Left hindlimb (tissue), 1 donor: ENCODE measurements at places on chromosomes 5 and 9.

- DNase-seq, result no peak
Observed at GRCh38 chr9:98253565-98253964, 1.9 kb downstream of the TBC1D2 start.

GRCh38 chr9:72718503-72718902 lies 197.1 kb downstream of the TMC1 start:
- no peak for DNase-seq

DNA sequence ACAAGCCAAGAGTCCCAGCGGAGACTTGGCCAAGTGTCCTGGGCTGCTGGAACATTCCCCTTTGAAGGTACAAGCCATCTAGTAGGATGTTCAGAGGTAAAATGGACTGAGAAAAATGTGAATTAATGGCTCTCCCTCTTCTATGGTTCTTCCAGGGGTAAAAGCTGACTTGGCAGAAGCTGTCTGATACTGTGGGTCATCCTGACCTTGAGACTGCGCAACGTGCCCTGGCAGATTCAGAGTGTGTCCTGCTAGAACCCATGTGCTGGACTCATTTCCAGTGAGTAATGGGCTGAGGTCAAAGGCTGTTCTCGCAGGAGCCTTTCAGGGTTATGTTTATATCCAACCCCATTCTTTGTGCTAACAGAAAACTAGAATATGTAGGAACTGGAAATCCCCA lies 423.0 kb upstream of the CD180 start:
- DNase-seq, result no peak

GRCh38 chr9:5468850-5469249 lies 18.5 kb downstream of the CD274 start:
- no peak for DNase-seq

GRCh38 chr5:1447671-1448361 lies 2.6 kb upstream of the SLC6A3 start:
- peak; percentile 11 for DNase-seq

DNA sequence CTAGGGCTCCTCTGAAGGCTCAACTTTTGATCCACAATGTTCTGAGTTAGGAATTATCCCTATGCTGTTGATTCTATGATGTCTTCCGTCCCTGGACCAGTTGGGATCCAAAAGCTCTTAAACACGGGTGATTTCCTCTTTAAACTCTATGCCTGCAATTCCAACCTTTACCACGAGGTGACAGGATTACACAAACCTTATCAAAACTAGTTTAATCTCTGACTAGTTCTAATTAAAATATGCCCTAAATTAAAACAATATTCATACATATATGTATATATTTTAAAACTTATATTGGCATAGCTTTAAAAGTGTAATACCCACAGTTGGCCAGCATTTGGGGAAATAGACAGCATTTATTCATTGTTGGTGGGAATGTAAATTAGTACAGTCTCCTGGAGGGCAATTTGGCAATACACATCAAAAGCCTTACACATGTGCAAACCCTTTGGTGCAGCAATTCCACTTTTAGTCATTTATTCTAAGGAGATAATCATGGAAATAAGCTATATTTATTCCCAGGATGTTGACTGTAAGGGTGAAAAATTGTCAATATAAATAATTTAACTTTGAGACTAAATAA lies 51.6 kb upstream of the PHYKPL start:
- no peak for DNase-seq

DNA sequence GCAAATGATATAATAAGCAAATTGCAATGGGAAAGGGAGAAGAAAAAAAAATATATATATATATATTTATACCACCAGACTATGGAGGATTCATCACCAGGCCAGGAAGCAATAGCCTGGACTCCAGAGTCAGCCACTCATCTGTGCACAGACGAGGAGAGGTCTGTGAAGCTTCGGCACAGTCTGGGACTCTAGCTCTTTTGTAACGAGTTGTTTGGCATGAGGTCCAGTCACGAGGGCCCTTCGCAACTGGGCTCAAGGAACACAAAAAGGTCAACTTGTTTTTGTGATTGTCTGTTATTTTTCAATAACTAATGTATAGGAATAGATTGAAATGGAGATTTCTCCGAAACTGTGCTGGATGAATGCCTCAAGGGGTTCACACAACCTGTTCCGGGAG lies 14.7 kb upstream of the FGF1 start:
- no peak for DNase-seq

DNA sequence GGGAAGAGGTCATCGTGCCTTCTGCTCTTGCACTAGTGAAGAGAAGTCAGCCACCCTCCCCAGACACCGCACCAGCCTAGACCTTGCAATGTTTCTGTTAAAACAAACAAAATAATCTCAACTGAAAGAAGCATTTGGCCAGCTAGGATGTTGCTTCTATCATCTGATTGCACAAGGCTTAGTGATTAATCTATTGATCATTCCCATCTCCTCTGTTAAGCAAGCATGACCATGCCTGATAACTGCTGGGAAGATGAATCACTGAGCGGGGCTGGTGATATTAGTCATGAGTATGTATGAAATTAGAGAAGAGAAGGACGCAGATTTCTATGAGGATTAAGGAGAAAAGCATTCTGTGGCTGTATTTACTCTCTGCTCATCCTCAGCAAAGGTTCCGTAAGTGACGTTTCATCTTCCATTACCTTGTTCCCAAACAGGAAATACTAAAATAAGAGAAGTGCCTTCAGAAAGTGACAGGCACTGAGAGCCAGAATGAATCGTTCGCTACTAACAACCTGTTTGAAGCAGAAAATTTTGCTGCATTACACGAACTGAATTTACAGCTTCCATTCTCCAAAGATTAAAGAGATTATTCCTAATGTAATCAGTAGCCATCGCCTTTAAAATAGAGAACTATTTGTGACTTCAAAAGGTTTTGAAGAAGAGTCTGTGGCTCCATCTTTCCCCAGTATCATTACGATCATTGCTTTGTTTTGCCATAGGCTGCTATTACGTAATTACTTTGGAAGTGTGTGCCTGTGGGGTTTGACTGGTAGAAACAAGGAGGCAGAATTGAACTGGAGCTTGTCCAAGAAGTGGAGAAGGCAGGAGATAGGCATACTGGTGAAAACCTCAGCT lies 219.1 kb downstream of the MED10 start:
- no peak for DNase-seq

- DNase-seq, result no peak
Observed at GRCh38 chr9:114953959-114954358, 23.6 kb upstream of the TNFSF8 start.

DNA sequence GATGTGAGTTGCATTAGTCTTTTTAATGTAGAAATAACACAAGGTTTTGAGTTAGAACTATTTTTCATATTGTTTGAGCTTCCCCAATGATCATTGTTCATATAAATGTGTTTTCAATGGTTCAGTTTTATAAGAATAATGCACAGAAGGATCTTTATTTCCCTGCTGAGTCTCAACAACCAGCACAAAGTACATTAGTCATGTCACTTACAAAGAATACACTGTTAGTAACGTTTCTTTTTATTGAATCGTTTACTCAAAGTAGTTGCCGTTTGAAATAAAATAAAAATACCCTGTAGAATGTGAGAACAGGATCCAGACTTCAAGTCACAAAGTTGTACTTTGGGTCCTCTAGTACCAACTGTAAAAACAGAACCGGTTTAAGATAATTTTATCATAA lies 41.5 kb downstream of the ERCC8 start:
- no peak for DNase-seq

DNA sequence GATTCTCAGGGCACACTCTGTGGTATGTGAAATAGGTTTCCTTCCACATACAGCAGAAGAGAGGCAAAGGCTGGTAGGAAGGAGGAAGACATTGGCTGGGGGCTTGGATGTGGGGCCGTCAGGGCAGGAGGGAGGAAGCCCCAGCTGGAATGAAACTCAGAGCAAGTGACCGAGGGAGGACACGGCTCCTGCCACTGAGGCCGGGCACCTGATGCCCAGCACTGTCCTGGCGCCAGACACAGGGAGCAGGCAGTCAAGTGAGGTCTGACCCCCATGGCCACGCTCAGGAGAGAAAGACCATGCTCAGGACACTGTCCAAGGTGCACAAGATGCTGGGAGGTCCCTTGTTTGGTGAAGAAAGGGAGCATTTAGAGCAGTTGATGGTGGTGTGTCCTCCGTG lies 245.5 kb downstream of the CACNA1B start:
- DNase-seq, result no peak

- DNase-seq, result no peak
Observed at GRCh38 chr9:35792024-35792813, 828 bp downstream of the NPR2 start.

- DNase-seq, result no peak
Observed at GRCh38 chr9:71592400-71592799, 175.9 kb downstream of the CEMIP2 start.

DNA sequence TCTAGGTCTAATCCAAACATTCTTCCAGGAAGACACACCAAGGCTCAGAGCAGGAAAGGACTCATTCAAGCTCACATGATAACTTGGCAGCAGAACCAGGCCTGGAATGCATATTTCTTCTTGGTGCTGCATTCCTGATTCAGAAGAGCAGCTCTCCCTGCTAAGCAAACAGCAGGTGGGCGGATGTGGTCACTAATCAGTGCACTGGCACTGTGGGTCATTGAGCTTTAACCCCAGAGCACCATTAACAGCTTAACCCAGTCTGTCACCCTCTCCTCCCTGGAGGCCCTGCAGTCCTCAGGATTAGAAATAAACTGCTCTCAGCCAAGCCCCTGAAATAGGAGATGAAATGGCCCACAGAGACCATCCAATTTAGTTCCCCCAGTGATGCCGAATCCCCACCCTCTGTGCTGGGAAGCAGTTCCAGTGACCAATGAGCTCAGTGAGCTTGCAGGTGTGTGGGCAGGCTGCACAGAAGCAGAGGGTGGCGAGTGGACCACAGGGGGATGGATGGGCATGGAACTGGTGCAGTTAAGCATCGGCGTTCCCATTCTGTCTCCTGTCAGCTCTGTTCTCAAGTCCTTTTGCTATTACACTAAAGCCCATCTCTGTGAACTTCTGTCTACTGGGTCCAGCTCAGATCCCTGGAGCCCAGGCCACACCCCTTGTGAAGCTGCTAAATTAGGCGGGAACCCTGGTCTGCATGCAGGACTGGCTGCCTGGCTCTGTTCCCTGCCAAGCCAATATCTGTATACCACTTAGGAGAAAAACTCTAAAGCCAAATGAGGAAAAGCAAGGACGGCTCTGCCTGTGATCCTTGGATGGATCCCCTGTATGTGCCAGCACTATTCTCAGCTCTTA lies 16.6 kb upstream of the MEGF9 start:
- DNase-seq, result no peak

GRCh38 chr5:44275908-44276307 lies 113.3 kb downstream of the FGF10 start:
- DNase-seq, result no peak

DNA sequence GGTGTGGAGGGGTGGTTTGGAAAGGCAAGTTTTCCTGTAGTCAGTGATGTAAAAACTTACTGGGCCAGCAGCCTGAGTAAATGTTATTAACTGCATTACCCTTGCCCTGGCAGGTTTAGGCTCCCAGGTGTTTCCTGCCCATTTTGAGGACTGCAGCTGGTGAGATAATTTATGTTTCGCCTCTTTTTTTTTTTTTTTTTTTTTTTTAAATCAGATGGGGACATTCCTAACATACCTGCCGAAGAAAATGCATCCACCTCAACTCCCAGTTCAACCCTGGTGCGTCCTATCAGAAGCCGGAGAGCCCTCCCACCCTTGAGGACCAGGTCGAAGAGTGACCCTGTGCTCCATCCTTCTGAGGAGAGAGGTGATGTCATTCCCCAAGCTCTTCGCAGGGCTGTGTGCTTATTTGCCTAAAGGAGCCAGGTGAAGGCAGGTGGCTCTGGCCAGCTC lies 60.6 kb downstream of the ENTREP1 start:
- no peak for DNase-seq

DNA sequence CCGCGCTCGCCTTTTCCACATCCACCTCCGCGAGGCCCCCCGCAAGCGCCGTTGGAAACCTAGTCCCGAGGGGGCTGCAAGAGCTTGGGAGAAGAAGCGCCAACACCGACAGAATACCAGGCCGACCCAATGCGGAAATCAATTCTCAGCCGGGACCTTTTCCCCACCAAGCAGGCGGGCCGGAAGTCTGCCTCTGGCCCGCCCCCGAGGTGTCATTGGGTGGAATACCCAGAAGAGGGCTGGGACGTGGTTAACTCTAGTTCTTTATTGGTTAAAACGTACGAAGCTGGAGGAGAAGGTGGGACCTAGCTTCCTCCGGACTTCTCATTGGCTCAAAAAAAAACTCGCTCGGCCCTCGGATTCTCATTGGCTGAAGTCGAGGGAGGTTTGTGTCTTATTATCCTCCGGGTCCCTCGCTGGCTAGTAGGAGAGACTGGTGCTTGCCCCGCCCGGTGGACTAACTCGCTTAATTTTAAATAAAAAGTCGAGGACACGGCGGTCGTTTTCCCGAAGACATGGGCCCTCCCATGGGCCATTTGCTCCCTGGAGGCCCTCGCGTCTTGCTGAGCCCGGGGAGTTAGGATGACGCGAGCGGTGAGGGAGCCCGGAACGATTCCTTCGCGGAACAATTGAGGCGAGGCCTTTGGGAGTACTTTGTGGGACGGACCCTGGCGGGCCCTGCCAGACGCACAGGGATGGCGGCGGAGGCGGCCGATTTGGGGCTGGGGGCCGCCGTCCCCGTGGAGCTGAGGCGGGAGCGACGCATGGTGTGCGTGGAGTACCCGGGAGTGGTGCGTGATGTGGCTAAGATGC lies at the start of gene GTF3C5:
GTF3C5 (plus strand) TSS at position 681 of the 813 bp plus-strand sequence; CDS start at position 696, 15 bp downstream.
- DNase-seq, result peak; percentile 95

- DNase-seq, result no peak
Observed at GRCh38 chr9:120659676-120660075, 54.6 kb downstream of the MEGF9 start.

GRCh38 chr5:169079697-169080096 lies 221.2 kb downstream of the SLIT3 start:
- DNase-seq, result no peak

DNA sequence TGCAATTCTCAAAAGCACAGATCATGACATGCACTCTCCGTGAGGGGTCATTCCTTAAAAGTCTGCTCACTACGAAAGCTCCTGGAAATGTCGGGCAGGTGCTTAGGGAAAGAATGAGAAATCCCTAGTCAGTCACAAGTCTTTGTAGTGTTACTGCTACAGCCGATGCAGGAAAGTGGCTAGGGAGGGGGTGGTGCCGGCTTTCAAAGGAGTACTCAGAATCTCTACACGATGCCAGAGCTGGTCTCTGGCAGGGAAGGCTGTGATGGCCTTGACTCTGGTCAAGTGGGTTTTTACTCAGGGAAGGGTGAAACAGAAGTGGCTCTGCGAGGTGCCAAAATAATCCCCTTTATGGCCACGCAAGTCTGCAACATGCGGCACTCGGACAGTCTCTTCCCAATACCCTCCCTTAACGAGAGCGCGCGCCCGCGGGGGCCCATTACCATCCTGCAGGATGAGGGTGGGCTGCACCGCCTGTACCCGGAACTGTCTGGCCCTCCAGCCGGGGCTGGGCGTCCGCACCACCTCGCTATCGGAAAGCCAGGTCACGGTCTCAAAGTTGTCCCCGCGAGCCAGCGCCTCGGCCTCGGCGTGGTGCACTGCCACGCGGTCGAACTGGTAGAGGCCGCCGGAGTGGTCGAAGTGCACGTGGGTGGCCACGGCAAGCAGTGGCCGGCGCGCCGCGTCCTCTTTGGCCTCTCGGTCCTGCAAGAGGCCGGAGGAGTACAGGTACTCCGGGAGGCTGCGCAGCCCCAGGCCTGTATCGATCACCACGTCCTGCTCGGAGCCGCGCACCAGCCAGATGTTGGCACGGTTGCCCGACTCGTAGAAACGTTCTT lies 956 bp downstream of the MBLAC2 start:
- DNase-seq, result peak; percentile 58
